ENCODE measurements at places on chromosomes 4 and X. TPM values are rescaled to one million over a fixed set of nuclear protein-coding genes. Genes with fewer than 3 reads are reported as not detected.

DNA sequence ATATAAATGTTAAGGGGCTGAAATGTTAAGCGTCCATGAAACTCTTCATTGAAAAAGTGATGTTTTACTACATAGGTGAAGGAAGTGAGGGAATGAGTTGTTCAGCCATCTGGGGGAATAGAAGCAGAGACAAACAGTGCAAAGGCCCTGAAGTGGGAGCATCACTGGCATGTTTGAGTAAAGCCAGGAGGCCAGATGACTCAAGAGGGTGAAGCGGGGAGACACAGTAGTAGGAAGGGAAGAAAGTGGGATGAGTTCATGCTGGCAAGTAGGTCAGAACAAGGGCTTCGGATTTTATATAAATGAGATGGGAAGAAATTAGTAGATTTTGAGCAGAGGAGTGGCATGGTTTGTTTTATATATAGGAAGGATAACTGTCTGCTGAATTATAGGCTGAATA, 112.5 kb upstream of the MAP9 start:
- no peak for DNase-seq

DNA sequence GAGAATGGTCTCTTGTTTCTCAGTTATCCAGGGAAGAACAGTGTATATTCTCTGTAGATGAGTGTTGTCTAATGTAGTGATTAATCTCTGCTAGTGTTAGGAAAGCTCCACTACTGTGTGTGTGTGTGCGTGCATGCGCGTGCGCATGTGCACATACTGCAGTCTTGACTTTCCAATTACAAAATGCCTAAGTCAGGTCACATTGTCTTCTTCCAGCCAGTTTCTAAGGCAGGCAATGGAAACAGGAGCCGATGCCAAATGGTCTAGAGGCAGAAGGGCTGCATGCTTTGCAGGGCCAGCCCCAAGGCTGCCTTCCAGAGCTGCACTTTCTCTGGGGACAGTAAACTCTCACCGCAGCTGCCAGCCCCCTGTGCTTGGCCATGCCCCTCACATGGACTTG, 30.5 kb upstream of the NAP1L5 start:
- DNase-seq: no peak

DNA sequence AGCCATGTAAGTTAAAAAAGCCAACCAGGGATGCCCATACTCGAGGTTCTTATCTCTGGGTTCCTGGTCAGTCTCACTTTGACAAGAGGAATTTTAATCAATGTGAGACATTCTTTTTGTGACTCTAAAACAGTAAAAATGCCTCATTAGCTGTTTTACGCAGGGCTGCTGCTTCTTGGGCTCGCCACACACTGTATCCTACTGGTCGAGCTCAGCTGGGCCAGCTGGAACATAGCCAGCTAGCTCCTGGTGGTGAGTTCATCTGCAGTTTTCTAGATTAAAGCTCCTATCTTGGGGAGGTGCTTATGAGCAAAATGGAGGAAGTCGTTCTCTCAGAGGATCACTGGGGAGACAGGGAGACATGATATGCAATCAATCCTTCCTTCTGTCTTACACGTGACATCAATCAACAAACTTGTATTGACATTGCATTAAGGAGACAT, 55.9 kb upstream of the LEF1 start:
- no peak for DNase-seq

- no peak for DNase-seq
These were observed 54.9 kb downstream of the F8 start for GRCh38 chrX:154967603-154968002.

DNA sequence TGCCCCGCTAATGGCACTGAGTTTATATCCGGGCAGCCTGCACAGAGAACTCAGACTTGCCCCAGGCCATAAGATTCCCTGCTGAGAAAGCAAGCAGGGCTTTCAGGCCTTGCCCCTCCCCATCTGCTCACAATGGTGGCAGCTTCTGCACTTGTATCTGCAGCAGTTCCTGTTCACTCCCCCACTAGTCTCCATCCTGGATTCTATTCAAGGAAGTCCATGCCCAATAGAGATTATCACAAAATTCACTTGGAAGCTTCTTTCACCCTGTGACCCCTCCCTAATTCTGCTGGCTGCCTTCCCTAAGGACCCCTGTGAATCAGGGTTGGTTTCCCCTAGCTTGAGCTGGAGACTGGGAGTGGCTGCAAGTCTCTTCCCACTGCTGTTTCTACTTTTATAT, 34.5 kb upstream of the UCP1 start:
- no peak for DNase-seq

DNA sequence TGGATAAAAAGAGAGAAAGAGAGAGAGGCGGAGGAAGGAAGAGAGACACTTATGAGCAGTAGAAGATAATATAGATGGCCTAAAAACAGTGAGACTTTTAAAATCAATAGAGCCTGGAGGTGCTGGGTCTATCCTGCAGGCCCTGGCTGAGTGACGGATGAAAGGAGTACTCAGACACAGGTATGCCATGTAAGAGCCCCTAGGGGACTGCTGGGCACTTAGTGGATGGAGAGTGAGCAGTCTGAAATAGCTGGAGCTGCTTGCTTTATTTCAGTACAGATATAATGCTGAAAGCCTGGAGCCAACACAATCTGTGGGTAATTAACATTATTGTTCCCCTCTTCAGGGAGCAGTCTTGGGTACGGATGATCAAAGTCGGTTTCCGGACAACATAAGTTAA, 578.6 kb downstream of the SPOCK3 start:
- no peak for DNase-seq

- peak; percentile 59 for DNase-seq
These were observed 658 bp downstream of the KDM6A start for GRCh38 chrX:44873415-44874276.

- no peak for DNase-seq
These were observed 11.8 kb upstream of the SMIM43 start for GRCh38 chr4:121776610-121777401.

- DNase-seq: no peak
These were observed 23.4 kb downstream of the NSG1 start for GRCh38 chr4:4410271-4410670.

- DNase-seq: no peak
These were observed 76.8 kb upstream of the MCF2 start for GRCh38 chrX:139784807-139785206.

GRCh38 chr4:158428242-158428641, 93.4 kb upstream of the RXFP1 start:
- no peak for DNase-seq

GRCh38 chr4:140344621-140345020, 28.8 kb upstream of the SCOC start:
- DNase-seq: peak; percentile 19

- DNase-seq: no peak
These were observed 495.4 kb downstream of the PCDH19 start for GRCh38 chrX:99914635-99915034.

DNA sequence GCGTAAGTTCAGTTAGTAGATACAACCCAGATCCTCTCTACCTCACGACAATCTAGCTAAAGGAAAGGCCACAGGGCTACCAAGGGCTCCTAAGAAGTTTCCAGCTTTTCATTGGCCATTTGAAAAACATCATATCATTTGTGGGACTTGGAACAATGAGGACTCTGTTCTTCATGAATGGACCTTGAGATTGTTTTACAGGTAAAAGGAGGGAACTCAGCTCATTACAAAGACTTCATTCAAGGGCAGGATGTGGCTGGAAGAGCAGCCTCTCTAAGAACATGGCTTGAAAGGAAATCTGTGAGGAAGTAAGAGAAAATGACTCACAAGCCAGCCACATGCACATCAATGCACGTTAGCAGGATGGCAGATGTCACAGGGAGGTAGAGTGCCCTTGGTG, 105.9 kb upstream of the SLC7A11 start:
- no peak for DNase-seq

DNA sequence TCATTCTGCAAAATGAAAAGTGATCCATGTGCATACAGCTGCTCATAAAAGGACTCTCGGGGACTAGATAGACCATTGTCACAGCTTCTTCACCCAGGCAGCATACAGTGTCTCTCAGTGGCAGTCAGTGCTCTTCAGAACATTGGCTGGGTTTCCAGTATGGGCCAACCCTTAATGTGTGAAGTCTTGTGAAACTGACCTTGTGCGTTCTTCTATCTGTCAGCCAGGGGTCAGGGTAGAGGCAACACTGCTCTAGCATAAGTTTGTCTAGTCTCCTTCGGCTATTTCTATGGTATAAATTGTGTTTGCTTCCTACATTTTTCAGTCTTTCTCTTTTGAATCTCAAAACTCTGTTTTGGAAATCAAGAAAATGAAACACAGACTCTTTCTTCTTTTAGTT, 37.0 kb upstream of the SMIM31 start:
- no peak for DNase-seq

GRCh38 chr4:13331827-13332226, 152.3 kb downstream of the RAB28 start:
- no peak for DNase-seq

DNA sequence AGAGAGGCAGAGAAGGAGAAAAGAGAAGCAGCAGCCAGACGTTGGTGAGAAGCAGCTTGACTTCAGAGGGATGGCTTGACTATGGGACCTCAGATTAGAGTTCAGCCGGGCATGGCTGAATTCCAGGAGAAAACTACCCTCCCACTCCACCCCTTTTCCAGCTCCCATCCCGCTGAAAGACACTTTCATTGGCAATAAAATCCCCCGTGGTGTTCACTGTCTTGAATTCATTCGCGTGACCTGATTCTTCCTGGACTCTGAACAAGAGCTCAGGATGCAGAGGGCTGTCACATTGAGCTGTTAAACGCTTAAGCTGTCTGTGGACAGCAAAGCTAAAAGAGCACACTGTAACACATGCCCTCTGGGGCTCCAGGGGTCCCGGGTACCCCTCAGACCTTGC, 1575.3 kb upstream of the AGA start:
- DNase-seq: no peak

- DNase-seq: no peak
These were observed 39.2 kb upstream of the C4orf54 start for GRCh38 chr4:99696801-99697200.

The GSX2 gene
- not detected for total RNA-seq

The XG gene
- total RNA-seq: 3.9 TPM

The NDP gene
- 0.23 TPM for total RNA-seq

The IL2RG gene
- total RNA-seq: 8.9 TPM

The DCUN1D4 gene
- total RNA-seq: 62.2 TPM
